RWPE1 (cell line): ENCODE measurements at places on chromosomes 3 and 15.

- DNase-seq = peak; percentile 84
Measured at GRCh38 chr3:172550347-172550943, 27.2 kb upstream of the TNFSF10 start.

- DNase-seq = no peak
Measured at GRCh38 chr3:123194552-123194951, 7.2 kb upstream of the SEC22A start.

DNA sequence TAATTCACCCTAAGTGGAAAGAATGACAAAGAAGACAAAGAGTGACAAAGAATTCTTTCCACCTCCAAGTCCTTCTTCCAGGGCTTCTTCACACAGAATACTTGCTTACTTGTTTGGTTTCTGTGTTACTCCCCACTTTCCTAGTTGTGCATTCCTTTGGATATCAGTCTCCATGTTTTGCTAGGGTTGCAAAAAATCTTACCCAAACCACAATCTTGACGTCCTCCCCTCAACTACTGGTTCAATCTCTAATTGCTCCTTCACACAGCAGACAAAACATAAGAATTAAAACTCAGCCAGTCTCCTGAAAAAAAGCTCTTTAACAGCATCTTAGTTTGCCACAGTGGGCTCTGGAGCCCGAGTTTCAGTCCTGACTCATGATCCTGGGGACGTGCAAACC lies 297.6 kb upstream of the CHRNA7 start:
- no peak for DNase-seq

GRCh38 chr15:90099868-90100831 lies 2.1 kb downstream of the IDH2 start:
- DNase-seq = peak; percentile 32

DNA sequence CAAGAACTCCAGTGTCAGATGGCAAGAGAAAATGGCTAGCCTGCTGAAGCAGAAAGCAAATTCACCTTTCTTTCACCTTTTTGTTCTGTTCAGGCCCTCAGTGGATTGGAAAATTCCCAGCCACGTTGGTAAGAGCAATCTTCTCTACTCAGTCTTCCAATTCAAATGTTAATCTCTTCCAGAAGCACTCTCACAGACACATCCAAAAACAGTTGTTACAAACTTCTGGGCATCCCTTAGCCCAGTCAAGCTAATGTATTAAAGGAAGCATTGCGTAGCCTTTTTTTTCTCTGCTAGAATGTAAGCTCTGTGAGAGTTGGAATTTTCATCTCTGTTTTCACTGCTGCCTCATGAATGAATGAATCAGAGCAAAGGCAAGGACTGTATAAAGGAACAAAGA lies 109.2 kb upstream of the ROBO2 start:
- no peak for DNase-seq

GRCh38 chr15:34652726-34653033 lies 69.2 kb upstream of the GOLGA8B start:
- no peak for DNase-seq

GRCh38 chr3:127387556-127388153 lies 99.8 kb upstream of the PRR20G start:
- no peak for DNase-seq

DNA sequence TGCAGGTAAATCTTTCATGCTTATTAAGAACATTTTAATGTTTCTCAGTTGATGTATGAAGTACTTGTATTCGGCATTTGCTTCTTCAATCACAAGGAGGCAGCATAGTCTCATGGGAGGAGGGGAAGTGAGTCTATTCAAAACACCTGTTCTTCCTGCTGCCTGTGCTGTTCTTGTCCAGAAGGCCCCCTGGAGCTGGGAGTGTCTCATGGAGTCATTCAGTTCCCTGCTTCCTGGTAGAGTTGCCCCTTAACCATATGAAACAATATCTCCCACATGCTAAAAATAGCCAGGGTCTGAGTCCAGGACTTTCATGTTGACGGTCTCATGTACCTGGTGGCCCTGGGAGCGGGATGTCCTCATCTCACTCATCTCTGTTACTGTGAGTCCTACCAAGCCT lies 15.5 kb upstream of the PPP1R2 start:
- DNase-seq = no peak

GRCh38 chr15:92025706-92026270 lies 172.3 kb downstream of the SLCO3A1 start:
- no peak for DNase-seq

- DNase-seq = peak; percentile 21
Measured at GRCh38 chr3:170054204-170054603, 16.4 kb downstream of the GPR160 start.

DNA sequence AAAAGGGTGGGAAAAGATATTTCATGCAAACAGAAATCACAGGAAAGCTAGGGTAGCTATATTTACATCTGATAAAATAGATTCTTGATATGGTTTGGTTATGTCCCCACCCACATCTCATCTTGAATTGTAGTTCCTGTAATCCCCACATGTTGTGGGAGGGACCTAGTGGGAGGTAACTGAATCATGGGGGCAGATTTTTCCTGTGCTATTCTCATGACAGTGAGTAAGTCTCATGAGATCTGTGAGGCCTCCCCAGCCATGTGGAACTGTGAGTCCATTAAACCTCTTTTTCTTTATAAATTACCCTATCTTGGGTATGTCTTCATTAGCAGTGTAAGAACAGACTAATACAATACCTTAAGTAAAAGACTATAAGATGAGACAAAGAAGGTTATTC lies 558.1 kb downstream of the RSL24D1 start:
- DNase-seq = no peak

- no peak for DNase-seq
Measured at GRCh38 chr15:40398413-40398873, 7.2 kb upstream of the IVD start.

- peak; percentile 33 for DNase-seq
Measured at GRCh38 chr3:39378088-39378487, 5.1 kb upstream of the SLC25A38 start.

- DNase-seq = no peak
Measured at GRCh38 chr15:89132611-89133507, 44.6 kb downstream of the ABHD2 start.

GRCh38 chr3:169286992-169287391 lies 376.5 kb downstream of the MECOM start:
- DNase-seq = no peak

- DNase-seq = no peak
Measured at GRCh38 chr3:94185753-94186152, 122.9 kb downstream of the NSUN3 start.

DNA sequence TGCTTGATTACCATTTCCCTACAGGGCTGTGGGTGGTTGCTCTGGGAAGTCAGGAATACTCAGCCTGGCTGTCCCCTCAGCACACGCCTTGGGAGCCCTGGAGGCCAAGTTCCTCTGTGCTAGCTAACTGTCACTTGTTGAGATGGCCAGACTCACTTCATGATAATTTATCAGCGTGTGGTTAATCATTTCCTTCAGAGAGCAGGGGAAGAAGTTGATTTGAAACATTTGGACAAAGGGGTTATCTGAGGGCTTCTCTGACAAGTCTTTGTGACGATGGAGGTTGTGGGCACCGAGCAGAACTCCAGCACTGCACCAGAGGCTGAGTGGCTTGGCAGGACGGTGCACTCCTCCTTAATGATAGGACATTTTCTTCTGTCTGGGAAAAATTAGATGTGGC lies 61.9 kb downstream of the WHAMM start:
- DNase-seq = no peak

- DNase-seq = no peak
Measured at GRCh38 chr3:172717493-172718088, 6.7 kb upstream of the NCEH1 start.

GRCh38 chr3:1072041-1072440 lies 20.8 kb upstream of the CNTN6 start:
- DNase-seq = no peak

DNA sequence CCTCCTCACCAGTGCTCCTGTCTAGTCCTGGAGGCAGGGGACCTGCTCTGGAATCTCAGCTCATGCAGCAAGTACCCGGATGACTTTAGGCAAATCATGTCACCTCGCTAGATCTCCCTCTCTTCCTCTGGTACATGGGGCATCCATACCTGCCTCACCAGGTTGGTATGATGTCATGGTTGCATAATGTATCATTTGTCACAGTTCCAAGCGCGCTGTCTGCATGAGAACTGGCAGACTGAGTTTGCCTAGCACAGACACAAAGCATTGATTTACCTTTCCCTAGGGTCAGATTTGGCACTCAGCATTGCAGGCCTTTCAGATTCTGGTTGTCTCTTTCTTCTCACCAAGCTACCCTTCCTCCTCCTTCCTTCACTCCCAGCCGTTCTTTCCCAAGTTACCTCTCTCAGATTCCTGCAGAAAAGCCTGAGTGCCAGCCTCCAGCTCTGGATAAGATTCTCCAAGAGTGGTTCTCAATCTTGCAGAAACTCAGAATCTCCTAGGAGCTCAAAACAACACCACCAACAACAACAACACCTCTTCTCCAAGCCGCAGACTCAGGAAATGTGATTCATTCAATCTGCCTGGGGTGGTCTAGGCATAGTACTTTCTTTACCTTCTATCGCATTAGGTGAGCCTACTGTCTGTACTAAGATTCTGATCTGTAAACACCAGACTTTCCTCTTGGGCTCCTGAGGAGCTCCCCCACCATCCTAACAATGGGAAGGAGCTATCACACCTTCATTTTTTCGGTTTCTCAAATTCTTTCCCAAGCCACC lies 29.5 kb downstream of the FAM43A start:
- DNase-seq = peak; percentile 30

DNA sequence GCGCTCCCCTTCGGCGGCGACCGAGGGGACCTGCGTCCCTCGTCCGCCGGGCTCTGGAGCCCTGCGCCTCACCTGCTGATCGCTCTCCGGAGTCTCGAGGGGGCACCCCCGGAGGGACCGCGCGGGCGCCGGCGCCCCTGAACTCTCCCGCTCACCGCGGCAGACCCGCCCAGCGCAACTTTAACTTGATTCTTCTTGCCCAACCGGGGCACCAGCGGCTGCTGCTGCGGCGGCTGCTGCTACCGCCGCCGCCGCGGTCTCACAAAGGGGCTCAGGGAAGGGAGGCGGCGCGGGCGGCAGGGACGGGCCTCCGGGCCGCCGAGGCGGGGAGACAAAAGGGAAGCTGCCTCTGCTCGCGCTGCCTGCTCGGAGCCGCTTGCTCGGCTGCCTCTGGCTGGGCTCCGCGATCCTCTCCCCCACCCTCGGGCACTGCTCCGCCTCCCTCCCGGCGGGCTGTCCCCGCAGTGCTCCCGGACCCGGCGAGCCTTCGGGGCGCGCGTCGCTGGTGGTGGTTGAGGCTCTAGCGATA lies at the start of gene PPM1L:
TSS of gene PPM1L (plus strand) at position 456 of the 529 bp plus-strand sequence.
- DNase-seq = peak; percentile 26

DNA sequence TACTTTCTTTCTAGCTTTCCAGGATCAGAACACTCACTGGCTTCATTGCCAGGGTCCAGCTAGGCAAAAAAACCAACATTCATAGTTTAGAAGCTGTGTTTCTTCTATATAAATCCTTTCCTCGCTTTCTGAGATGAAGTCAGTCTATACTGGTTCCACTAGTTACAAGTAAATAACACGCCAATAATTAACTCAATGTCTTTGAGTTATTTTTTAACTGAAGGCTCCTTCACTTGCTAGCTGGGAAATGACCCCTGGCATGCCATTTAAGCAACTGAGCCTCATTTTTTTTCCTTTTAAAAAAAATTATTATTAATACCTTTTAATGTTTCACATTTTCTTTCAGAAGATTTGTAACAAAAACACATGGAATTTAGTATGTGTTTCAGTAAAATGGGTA lies 2.1 kb upstream of the CCDC174 start:
- no peak for DNase-seq

DNA sequence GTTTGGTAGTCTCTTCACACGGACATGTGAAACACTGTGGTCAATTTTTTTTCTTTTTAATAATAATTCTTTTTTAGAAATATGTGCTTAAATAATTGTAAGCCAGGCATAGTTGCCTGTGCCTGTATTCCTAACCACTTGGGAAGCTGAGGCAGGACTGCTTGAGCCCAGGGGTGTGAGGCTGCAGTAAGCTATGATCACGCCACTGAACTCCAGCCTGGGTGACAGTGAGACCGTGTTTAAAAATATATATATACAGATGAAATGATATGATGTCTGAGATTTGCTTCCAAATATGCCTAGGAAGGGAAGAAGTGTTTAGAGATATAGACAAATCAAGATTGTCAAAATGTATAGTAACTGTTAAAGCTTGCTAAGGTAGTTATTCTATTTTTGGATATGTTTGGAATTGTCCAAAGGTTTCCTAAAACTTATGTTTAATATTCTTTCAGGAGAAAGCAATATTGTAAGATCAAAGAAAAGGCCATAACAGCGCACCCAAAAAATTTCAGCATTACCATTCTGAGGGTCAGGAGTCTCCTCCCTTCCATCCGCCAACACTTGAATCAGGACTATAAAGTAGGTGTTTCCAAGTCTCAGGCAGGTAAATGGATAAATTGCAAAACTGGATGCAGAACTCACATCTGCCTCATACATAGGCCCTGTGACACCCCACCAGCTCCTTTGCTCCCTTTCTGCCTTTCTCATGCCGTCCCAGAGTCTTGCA lies 532 bp upstream of the SELENOT start:
- no peak for DNase-seq

GRCh38 chr3:43340403-43340802 lies 54.1 kb downstream of the SNRK start:
- DNase-seq = no peak

- DNase-seq = peak; percentile 89
Measured at GRCh38 chr15:76147906-76148570, 88.3 kb downstream of the TMEM266 start.

DNA sequence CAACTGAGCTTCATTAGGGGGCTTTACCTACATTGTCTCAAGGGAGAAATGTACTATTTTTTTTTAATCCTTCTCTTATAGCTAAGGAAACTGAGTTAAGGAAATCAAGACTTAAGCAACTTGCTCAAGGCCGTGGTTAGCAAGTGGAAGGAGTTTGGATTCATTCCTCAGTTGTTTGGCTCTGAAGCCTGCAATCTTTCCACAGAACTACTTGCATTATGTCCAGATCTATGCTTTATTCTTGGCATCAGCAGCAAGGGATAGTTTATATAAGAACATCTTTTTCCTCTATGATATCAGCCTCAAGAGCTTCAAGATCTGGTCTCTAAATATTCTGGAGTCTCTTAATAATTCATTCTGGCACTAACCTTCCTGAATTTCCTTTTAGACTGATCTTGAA lies 182.4 kb downstream of the SV2B start:
- no peak for DNase-seq

GRCh38 chr15:64343222-64343621 lies 12.8 kb downstream of the CSNK1G1 start:
- DNase-seq = no peak

DNA sequence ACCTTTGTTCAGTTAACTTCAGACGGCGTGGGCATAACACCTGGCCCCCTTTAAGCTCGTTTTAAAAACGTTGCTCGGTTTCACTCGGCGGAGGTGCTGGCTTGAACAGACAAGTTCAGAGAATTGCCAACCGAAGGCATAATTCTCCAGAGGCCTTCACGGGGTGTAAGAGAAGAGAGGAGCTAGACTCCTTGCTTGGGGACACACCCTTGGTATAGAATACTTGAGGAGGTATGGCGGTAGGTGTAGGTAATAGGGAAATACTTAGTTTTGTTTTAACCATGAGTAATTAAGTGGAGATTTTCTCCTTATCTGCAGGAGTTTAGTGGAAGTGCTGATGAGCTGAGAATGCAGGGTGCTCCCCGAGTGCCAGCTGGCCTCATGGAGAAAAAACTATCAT lies 921 bp downstream of the FBXL2 start:
- DNase-seq = peak; percentile 6
